Central memory CD4-positive, alpha-beta T cell (primary cell): ENCODE measurements at places on chromosomes 5 and 9.

DNA sequence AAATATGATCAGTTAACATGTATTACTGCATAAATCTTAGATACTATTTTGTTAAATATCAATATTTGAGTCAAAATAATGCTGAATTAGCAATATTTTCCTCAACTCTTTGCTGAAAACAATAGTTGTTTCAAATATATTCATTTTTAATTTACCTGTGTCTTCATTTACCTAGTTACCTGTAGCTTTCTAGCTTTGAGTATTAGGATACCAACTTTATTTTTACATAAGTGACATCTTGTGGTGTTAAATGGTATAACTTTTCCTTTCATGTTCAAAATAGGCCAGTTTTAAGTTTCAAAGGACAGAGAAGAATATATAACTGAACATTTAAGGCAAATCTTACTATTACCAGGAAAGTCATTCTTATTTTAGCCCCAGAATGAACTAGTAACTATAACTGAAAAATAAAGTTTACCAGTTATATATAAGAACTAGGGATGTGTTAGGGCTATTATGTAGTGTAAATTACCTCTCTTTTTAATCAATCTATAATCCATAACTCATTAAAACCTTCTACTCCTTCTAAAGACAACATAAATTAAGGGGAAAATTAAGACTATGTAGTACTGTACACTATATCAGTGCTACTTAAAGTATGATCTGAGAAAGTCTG lies 25.3 kb downstream of the AP3B1 start:
- no peak for DNase-seq

DNA sequence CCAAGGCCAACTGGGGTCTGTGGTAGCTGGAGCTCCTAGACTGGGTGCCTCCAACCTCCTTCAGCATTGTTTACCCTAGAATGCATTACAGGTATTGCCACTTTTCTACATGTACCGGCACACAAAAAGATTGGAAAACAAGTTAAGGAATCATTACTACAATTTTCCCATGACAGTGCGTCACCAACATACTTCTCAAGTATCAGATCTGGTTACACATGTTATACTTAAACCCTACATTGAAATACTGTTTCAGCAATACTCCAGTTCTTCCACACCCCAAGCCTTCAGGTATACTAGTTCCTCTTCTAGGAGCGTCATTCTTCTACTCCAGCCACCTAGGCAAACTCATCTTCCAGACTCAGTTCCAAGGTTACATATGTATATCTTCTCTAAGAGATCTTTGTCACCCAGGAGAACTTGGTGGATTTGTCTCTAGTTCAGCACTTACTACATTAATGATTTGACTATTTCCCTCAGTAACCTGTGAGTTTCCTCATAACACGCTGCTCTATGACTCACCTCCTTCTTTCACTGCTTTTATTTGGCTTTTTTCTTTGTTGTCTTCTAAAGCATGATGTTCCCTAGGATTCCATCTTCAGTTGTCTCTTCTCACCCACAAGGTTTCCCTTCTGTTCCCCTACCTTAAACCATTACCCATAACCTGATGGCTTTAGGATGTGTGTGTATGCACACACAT lies 217.0 kb downstream of the AP3B1 start:
- no peak for DNase-seq

DNA sequence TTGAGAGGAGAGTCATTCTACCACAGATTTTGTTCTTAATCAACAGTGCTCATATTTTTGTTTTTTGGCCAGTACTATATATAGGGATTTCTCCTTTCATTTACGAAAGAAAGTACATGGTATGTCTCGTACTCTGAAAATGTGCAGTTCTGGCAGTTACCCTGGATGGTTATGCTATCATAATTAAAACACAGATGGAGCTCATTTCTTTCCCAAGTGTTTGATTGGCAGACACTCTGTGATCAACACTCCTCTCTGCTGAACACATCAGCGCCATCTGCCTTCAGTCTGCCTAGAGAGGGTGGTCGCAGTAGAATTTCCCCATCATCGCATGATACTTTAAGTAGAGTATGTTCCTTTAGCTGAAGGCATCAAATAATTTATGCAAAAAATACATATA lies 64.5 kb downstream of the PAM start:
- DNase-seq, result no peak

DNA sequence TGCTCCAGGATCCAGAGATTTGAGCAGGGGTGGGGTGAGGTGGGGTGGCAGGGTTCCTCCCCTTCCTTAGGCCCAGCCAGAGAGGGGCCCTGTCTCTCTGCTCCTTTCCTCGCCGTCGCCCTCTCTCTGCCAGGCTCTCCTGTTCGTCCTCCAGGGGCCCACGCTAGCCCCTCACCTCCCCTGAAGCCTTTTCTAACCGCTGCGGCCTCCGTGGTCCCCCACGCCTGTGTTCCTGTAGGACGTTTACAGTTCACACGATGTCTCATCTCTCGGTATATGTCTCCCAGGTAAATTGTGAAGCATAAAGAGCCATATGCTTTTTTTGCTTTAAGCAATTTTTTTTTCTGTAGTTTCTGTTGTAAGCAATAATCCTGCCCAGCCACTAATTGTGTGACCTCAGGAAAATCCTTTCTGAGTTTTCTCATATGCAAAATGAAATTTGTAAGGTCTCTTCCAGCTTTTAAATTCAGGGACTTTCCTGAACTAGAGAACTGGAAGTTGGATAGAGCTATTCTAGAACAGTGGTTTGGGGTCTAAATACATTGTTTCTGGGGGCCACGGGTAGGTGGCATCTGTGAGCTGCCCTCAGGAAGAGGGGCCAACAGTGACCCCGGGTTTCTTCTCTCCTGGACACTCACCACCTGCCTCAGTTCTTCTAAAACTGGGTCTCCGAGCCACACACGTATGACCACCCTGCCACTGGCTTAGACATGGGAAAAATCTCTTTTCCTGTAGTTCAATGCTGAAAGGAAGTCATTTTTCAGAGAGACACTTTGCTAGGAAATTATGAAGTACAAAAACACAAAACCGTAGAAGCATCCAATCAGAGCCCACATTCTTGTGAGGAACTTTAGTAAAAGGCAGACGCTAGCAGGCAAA lies 50.2 kb upstream of the ZNF366 start:
- DNase-seq, result no peak
